ENCODE measurements at places on chromosomes 2 and 18. TPM values are rescaled to one million over a fixed set of nuclear protein-coding genes. Genes with fewer than 3 reads are reported as not detected.

IL37 gene
- total RNA-seq = 1.4 TPM

FOXI3 gene
- not detected for total RNA-seq

AQP4 gene
- total RNA-seq = 1.7 TPM

IFIH1 gene
- total RNA-seq = 14.7 TPM

RGPD3 gene
- total RNA-seq = 2.4 TPM

- no peak for DNase-seq
- no peaks in the 10 kb centered on the region for H3K4me1 ChIP-seq
- H3K4me3 ChIP-seq = no peak overlapping the region
- no peaks in the 10 kb centered on the region for H3K36me3 ChIP-seq
Observed at GRCh38 chr2:230008708-230009066, 60.0 kb downstream of the SLC16A14 start.

DNA sequence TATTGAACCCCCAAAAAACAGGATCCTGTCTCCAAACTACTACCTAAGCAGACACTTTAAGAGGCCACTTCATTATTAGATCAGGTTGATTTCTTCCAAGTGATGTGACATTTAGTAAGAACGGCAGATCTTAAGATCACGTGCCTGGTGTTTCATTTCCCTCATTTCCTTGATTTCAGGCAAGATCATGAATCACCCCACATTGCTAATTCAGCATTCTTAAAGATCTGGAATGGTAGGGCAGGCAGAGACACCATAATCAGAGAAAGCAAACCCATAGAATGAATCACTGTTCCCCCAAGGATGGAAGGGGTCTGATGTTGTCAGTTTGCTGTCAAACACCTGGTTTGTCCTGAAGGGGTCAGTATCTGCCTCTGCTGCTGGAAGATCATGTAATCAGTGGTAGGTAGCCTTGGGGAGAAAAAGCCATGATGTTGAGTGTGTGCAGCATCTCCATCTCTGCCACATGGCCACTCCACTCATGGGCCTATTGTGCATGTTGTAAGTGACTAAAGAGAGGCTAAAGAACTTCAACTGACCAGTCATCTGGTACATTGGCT is 133.9 kb downstream of the ARHGAP15 start:
- no peaks in the 10 kb centered on the region for H3K4me1 ChIP-seq
- H3K4me3 ChIP-seq = no peak overlapping the region
- DNase-seq = no peak
- H3K36me3 ChIP-seq = no peaks in the 10 kb centered on the region
- no peaks in the 10 kb centered on the region for H3K27me3 ChIP-seq
- H3K27ac ChIP-seq = no peak overlapping the region

DNA sequence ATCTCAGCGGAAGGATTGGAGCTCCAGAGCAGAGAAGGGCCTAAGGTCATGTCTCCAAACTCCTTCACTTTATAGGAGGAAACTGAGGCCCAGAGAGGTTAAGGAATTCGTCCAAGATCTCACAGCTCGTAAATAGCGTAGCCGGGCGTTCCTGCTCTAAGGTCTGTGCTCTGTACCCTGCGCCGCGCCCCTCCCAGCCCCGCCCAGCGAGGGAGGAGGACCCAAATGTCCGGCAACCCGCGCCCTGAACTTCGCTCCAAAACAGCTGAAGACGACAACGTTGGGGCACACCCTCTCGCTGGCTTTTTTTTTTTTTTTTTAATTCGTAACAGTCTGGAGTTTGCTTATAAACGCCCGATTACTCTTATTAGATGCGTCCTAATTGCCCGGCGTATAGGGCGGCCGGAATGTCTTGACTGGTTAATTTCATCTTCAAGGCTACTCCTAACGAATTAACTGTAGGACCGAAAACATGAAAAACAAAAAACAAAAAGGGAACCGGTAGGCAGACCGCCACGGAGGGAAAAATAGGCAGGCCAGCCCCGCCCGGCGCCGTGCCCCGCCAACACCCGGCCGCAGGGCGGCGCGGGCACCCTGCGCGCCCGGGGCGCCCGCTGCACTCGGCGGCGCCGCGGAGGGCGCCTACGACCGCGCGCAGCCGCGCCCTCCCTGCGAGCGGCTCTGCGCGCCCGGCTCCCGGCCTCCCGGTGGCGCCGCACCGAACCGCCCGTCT is 928 bp upstream of the FOSL2 start:
- no peaks in the 10 kb centered on the region for H3K36me3 ChIP-seq
- H3K4me3 ChIP-seq = peak overlapping the region; percentile 88
- peak; percentile 95 for DNase-seq
- H3K4me1 ChIP-seq = no peaks in the 10 kb centered on the region
- H3K27me3 ChIP-seq = no peaks in the 10 kb centered on the region
- H3K27ac ChIP-seq = peak overlapping the region; percentile 100

DNA sequence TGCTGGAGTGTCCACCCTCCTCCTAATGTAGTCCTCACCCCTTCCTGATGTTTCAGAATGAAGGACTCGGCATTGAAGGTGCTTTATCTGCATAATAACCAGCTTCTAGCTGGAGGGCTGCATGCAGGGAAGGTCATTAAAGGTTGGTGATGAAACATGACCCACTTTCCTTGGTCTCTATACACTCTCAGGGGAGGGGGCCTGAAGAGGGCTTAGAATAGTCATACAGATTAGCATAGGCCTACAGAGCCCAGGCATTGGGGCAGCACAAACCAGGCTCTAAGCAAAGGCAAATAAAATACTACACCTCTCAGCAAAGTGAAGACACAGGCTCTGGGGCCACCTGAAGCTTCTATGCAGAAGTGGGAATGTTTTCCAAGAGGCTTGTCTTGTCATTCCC is 1.8 kb downstream of the IL36RN start:
- no peaks in the 10 kb centered on the region for H3K36me3 ChIP-seq
- H3K4me3 ChIP-seq = no peak overlapping the region
- DNase-seq = no peak
